ENCODE measurements at places on chromosomes 7 and 10.

- DNase-seq: no peak
These were observed 21.8 kb downstream of the NET1 start for GRCh38 chr10:5434017-5434753.

- no peak for DNase-seq
These were observed 175.8 kb downstream of the SH2D4B start for GRCh38 chr10:80713398-80713928.

DNA sequence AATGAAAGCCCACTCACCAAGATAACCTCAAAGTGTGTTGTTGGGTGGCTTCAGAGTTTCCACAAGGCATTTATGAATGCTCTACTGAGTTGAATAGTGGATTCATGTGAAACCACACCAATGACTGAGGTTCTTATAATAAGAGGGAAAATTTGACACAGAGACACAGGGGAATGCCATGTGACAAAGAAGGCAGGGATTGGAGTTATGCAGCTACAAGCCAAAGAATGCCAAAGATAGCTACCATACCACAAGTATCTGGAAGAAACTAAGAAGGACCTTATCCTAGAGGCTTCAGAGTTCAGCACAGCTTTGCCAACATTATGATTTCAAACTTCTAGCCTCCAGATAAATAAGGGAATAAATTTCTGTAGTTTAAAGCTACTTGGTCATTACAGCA lies 68.0 kb upstream of the PCDH15 start:
- DNase-seq: no peak

DNA sequence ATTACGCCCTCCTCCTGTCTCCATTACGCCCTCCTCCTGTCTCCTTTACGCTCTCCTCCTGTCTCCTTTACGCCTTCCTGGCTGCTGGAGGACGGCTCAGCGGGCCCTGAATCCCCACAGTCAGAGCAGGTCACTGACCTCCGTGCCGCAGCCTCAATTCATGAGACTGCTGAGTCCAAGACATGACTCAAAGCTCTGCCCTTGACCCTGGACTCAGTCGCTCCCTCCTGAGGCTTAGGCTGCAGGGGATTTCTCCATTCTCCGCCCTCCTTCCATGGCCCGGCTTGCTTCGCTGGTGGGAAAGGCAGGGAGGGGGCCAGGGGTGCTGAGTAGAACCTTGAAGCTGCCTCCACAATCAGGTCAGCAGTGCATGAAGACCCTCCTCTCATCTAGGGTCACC lies 21.0 kb upstream of the FOXL3 start:
- no peak for DNase-seq

- no peak for DNase-seq
These were observed 101.1 kb downstream of the BTAF1 start for GRCh38 chr10:92024700-92025099.

Data from NCI-H2081 treated with DMSO at 0.1 percent for 48 hours (cell line).